Glomerular endothelial cell (primary cell): ENCODE measurements at places on chromosomes 6 and 20. TPM values are rescaled to one million over a fixed set of nuclear protein-coding genes. Genes with fewer than 3 reads are reported as not detected.

NRSN1 gene
- not detected in 2 replicates for total RNA-seq

LY6G6C gene
- total RNA-seq, result not detected in 2 replicates

LRP11 gene
- total RNA-seq, result 16.8 and 26.0 TPM in 2 replicates

TFAP2D gene
- total RNA-seq, result not detected in 2 replicates

DNA sequence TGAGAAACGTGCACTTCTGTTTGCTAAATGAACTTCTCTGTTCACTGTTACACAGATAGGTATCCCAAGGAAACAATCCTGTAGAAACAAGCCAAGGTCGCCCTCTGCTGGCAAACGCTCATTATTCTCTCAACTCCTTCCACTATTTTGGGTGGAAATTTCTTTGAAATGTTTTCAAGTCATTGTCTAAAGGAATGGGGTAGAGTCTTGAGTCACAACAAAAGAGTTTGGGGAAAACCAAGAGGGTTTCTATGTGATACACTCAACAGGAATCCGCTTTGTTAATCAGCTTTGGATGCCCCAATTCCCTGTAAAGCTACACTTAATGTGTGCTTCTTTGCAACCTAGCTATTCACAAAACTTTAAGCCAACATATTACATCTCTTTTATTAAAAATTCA lies 4.6 kb upstream of the RAE1 start:
- peak; percentile 51 for DNase-seq

DNA sequence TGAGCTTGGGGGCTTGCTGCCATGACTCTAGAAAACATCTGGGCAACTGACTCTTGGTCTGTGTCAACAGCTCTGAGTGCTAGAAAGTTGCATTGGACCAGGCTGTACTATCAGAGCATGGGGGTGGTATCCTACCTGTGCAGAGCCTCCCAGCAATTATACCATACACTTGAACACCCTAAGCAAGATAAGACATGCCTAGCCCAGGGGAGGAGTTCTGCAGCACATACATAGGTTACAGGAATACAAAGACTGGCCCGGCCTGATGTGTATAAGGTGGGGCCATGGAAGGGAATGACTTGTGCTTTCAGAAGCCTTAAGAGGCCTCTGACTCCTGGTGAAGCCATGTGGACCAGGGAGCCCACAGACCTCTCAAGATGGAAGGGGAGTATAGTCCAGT lies 11.4 kb upstream of the MOCS1 start:
- DNase-seq, result no peak

DNA sequence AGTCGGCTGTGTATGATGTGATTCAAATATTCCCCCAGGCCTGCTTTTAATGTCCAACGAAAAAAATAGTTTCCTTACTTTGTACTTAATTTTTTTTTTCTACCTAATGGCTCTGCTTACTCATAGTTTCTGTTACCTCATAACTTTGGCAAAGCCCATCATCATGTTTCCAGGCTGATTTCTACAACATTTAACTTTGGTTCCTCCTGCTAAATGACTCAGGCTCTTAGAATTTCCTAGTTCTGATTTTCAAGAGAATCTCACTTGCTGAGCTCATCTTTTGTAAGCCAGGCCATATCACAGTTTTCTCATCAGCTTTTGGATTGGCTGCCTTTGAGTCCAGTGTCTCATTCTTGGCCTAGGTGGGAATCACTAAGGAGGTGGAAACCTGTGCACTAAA lies 323.1 kb downstream of the HDGFL1 start:
- peak; percentile 93 for DNase-seq

GRCh38 chr6:70847106-70848084 lies 109.5 kb downstream of the B3GAT2 start:
- DNase-seq, result no peak

DNA sequence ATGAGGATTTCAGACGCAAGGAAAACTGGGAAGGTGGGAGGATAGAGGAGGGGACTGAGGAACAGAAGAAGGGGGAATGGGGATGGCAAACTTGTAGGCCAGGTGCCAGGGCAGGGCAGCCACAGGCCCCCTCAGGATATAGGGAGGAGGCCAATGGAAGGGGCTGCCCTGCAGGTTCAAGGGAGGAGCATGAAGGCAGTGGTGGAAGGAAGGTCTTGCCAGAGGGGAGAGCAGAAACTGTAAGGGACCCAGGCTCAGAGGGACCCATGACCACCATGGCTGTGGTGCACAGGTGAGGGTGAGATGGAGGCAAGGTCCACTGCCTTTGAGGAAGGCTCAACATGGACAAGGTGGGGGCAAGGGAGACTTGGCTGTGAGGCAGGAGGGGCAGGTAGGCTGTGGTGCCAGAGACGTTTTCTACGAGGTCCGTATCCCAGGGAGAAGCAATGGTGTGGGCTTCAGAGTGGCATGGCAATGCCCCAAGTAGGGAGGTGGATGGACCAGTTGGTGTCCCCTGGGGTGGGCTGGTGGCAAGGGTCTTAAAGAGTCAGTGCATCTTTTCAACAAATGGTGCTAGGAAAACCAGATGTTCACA lies 22.7 kb downstream of the HLA-F start:
- DNase-seq, result no peak

- DNase-seq, result no peak
Measured at GRCh38 chr20:60262967-60263603, 304.9 kb downstream of the CDH26 start.

DNA sequence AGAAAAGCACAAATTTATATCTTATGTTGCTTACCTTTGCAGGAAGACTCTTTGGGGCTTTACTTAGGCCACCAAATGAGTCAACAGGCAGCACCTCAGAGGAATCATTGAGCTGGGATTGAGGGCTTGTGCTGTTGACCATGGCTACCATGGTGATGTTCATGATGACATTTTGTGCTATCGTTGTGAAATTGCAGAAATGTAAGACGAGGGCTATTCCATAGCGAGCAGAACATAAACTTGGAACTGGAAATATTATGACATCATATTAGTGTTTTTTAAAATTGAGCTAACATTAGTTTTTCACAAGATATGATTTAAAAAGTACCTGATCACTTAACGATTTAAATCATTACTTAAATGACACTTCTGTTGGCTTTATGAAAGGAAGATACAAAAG lies 11.8 kb downstream of the SLC17A3 start:
- DNase-seq, result no peak

DNA sequence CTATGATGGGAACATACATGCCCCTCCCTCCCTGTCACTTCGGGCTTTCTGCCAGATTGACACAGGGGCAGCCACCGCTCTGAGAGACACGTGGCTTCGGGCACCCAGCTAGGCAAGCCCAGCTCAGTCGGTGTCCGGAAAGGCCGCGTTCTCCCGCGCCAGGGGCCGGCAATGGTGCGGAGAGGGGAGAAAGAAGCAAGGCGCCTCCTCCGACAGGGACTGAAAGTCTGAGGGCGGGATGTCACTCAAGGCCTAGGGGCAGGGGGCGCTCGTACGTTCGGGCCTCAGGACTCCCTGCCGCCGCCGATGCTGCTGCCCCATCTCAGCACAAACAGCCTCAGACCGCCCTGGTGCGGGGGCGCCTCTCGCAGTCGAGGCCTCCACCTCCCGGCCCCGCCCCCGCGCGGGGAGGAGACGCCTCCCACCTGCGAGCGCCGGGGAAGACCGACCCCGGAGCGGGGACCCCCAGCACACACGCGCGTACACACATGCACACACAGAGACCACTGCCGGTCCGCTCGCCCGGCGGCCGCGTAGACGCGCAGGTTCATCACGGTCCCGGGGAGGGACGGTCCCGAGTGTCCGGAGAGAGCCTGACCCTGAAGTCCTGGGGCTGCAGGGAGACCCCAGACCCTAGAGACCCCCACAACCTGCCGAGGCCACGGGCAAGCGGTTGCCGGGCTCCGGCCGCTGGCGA lies 1.9 kb downstream of the GRM4 start:
- DNase-seq, result no peak
